ENCODE measurements at places on chromosomes 7 and 10.

DNA sequence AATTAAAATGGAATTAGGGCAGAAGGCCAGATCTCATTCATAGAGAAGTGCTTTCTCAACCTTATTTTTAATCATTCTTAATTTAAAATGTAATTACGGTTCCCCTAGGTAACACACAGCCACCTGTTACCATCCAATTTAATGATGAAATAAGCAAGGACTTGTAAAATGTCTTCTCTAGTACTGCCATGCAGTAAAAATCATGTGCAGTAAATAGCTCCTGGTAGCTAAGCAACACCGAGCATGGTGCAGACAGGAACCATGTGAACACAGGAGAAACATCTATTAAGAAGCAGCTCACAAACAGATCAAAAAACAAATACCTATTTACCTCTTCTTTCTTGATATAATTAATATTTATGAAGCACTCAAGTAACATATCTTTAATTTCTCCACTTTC is 15.1 kb downstream of the NCAPG2 start:
- no peak for DNase-seq

DNA sequence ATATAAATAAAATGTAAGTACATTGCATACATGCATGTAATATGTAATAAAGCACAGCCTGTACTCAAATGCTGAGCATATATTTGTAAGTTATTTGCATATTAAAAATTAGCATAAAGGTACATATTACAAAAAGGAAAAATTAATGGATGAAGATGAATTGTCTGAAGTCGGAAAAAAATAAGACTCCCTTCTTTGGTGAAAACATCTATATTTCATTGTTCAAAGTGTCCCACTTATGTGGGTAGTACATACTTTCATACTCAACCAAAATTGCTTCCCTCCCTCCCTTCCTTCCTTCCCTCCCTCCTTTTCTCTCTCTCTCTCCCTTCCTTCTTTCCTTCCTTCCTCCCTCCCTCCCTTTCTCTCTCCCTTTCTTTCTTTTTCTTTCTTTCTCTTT is 498.1 kb downstream of the MAGI2 start:
- DNase-seq = no peak

- no peak for DNase-seq
These were observed 66.6 kb downstream of the MAGI2 start for GRCh38 chr7:79386688-79387422.

GRCh38 chr10:126063353-126063791 is 167.0 kb downstream of the FANK1 start:
- DNase-seq = no peak

DNA sequence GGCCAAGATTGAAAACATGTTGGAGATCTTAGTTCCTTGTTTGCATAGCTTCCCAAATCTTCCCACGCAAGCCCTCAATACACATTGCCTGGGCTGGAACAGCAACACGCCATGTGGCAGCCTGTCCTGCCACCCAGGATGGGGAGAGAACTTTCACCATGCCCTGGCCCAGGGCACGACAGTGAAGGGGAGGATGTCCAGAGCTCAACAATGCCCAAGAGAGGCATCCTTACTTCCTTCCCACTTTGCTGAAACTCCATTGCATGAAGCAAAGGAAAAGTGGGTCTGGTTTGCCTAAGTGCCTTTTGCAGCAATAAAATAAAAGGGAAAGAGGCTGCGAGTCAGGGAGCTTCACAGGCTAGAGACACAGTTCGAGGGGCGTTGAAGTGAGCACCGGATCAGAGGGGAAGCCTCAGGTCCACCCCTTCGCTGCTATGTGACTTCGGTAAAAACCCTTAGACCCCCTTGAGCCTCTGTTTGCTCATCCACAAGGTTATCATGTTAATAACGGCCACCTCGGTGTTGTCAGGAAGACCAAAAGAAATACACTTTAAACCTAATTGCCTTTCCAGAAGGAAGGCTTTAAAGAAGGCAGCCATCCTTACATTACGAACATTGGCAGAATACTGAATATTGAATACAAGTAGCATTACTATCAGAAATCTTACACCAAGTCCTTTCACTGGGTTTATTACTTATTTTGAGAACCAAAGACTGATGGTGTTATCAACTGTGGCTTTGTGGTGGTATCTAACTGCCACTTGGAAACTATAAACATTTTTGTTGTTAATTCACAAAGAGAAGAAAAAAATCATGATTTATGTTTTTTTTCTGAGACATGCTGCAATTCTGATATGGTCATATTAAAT is 133.3 kb downstream of the ICA1 start:
- DNase-seq = no peak

DNA sequence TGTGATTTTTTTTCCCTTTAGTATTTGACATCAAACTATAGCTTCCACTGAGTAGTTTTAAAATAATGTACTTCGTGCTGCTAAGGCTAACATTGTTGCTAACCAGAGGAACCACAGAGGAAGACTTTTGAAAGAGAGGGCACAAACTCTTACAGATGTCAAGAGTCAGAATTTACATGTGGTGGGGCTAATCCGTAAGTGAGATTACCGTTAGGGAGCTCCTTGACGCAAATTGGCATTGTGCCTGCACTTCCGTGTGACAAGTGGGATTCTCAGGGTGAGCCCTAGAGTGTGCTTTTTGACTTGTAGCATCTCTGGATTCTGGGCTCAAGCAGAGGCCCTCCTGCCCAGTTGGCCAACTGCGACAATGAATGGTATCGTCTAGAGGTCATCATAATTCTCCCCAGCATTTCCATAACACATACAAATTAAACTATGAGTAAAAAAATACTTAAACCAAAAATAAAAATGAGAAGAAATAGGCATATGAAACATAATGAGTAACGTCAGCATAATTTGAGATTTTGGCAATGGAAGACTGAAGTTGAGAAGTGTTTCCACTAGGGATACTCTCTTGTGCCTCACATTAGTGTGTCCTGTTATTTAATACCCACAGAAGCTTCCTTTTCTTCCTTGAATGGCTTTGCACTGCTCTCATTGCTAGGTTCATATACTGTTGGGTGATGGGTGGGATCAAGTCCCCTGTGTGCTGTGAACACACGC is 164.0 kb downstream of the SDK1 start:
- DNase-seq = no peak

DNA sequence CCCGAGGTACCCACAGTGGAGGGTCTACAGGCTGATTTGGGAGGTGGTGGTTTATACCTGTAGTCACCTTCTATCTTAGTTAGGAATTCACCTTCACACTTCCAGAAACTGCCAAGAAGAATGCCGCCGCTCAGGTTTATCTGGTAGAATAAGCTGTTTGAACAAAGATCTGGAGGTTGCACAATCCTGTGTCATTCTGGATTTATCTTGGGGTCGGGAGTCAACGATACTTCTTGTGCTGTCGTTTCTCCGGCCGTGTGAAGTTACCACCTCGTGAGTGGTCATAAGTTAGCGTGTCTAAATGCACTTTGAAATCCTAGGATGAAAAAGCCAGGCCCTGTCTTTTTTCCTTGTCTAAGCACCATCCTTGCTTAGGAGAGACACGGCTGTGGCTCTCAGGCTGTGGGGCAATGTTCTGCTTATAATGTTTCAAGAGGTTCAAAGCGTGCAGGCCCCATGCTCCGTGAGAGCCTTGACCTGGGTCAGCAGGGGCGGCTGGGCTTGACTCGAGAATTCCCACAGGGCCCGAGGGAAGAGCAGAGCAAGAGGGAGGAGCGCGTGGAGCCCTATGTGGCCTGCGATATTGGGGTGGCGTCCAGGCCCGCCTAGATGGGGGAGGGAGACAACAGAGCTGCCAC is 35.5 kb downstream of the GRIFIN start:
- DNase-seq = no peak

- DNase-seq = no peak
These were observed 130.1 kb downstream of the RGS10 start for GRCh38 chr10:119412244-119413092.

DNA sequence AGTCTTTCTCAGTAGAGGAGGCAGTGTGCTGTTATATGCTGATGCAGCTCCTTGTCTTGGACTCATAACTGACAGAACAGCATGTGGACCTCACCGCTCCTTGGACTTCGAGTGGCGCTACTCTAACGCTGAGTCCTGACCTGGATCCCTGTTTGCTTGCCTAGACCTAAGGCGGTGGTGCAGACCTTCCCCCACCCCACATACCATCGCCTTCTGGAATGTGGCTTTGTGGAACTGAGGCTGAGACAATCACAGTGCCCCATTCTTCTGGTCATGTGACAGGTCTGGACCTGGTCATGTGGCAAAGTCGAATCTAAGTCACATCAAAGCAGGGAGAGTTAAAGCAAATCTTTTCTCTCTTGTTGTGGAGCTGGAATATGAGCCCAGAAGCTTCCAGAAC is 190.7 kb upstream of the MKI67 start:
- DNase-seq = no peak

DNA sequence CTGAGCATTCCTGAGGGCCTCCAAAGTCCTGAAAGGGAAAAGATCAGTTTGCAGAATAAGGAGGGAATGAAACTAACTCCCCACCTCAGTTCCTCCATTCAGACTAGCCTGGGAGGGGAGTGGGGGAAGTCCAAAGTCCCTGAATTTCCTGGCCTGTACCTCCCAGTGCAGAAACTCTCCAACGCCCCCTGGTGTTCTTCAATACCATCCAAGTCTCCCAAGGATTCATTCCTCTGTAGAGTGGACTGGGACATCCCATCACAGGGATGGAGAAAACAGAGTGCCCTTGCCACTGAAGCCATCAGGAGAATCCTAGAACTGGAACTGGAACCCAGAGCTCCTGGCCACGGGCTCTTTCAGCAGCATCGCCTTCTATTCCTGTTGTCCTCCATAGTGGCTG is 1.6 kb upstream of the COL13A1 start:
- no peak for DNase-seq

- DNase-seq = no peak
These were observed 14.8 kb downstream of the TMEM26 start for GRCh38 chr10:61438141-61438988.

GRCh38 chr7:107994421-107995030 is 8.4 kb downstream of the LAMB1 start:
- no peak for DNase-seq

DNA sequence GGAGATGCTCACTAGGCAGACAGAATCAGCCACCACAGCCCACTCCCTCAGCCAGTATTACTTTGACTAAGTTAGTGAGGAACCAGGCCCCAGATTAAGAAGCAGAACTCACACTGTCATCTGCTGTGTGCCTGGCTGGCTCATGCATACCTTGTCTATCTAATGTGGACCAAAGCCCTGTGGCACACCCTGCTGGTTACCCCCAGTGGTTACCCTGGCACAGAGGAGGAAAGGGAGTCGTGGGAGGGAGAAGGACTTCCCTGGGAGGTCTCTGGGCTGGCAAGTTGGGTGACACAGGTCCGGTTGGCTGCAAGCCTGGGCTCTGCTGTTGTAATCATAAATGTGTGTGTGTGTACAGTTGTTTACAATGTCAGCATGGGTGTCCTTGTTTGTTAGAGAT is 7.5 kb upstream of the SH2D4B start:
- no peak for DNase-seq

DNA sequence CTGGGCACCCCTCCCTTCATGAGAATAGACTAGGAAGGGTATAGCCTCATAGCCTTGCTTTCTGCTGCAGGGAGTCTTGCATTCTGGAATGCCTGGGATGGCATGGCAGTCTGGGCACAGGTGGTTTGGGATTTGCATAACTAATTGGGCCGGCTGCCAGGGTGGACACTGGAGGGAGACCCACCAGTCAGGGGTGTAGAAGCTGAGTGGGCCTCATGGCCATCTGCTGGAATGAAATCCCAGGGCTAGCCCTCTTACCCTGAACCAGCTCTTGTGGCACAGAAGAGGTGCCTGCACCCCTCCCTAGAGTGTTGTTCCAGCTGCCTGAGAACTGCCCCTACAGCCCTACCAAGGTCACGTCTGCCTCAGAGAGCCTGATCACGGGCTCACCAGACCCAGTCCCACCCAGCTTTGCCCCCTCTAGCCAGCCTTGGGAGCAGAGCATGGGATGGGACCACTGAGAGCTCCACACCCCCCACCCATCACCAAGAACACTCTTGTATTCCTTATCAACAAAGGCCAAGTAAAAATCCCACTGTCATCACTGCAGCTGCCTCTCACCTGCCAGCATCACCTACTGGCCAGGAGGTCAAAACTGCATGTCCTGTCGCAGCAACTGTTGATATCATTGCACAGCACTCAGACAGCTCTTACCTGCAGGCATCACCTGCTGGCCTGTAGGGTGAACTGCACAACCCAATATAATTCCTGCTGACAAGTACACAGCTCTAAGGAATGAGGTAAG is 148.9 kb downstream of the ZEB1 start:
- DNase-seq = no peak

- no peak for DNase-seq
These were observed 12.6 kb upstream of the CNOT4 start for GRCh38 chr7:135522509-135522908.

DNA sequence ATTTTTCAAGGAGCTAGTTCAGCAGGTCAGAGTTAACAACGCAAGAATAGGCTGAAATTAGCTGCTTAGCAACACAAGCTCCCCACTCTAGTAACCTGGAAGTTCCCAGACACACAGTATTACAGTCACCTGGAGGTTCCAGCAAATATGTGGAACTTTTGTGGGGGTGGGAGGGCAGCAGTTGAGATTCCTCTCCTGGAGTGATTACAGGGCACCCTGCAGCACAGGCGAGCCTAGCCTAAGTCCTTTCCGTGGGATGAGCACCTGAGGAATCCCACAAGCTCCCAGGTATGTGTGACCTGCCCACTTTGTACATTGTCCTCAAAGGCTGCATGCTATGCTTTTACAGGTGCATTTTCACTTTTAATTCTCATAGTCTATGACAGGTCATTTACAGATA is 13.6 kb downstream of the TPK1 start:
- DNase-seq = no peak

DNA sequence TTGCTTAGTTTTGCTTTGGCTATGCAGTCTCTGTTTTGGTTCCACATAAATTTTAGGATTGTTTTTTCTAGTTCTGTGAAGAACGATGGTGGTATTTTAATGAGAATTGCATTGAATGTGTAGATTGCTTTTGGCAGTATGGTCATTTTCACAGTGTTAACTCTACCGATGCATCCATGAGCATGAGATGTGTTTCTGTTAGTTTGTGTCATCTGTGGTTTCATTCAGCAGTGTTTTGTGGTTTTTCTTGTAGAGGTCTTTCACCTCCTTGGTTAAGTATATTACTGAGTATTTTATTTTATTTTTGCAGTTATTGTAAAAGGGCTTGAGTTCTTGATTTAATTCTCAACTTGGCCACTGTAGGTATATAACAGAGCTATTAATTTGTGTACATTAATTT is 78.2 kb upstream of the ZNF92 start:
- DNase-seq = no peak

DNA sequence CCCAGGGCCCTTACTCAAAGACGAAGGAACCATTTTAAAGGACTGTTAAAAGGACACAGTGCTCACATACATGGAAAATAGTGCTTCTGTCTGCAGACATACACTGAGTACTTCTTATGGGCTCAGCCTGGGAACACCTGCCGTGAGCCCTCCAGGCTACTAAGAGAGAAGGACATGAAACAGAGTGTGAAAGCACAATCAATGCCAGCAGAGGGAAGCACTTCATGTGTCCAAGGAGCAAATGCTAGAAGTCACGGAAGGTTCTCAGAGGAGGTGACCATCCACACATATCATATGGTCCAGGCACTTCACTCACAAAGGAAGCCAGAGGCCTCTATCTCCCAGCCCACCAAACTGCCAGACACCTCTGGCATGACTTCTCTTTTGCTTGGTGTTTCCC is 15.5 kb downstream of the ELMO1 start:
- no peak for DNase-seq

GRCh38 chr10:78566284-78567111 is 502.3 kb upstream of the ZMIZ1 start:
- DNase-seq = no peak

Data from GM19239 (cell line).